CMK (cell line): ENCODE measurements at places on chromosomes 11 and 22.

DNA sequence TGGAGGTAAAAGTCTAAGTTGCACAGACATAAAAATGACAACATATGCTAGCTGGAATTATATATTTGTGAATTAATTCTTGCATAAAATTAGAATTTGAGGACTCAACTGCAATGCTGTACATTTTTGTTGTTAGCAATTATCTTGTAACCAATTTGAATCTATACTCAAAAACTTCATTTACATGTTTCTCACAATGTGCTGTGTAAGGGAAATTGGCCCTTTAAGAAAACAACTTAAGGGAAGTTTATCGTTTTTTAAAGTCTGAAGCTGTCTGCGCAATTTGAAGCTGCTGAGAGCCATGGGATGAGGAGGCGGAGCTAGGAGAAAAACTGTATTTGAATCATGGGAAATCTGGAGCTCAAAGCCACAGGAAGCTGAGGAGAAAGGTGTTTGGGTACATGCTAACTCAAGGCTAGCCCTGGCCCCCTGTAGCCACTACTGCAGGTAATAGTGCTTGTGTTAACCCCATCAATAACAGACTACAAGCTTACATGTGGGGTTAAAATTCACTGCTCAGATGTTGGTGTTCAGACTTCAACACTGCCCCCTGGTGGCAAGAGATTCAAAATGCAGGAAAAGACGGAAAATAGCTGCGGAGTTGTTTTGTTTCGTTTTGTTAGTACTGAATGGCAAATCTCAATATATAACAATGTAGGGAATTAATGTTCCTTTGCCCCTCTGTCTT is 126.1 kb downstream of the BRD1 start:
- DNase-seq = no peak

GRCh38 chr11:125663910-125664309 is 16.7 kb downstream of the ACRV1 start:
- no peak for DNase-seq

- no peak for DNase-seq
Observed at GRCh38 chr11:122085712-122086111, 30.3 kb downstream of the BLID start.

DNA sequence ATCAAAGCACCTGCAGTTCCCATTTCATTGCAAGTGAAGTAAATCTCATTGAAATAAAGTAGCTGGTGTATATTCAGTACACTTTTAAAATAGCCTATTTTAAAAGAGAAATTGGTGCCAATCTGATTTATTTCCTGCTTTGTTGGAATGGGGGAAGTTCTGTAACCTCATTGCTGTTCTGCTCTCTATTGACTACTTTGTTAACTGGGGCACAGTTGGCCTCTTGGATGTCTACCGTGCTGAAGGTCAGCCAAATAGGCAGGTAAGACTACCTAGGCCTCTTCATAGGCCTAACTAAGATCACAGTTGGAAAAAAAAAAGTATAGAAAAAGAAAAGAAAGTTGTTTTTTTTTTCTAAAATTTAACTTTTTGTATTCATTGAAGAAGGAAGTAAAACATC is 9.2 kb downstream of the CTNND1 start:
- DNase-seq = no peak

GRCh38 chr22:36435516-36436415 is 45.7 kb downstream of the TXN2 start:
- DNase-seq = no peak

DNA sequence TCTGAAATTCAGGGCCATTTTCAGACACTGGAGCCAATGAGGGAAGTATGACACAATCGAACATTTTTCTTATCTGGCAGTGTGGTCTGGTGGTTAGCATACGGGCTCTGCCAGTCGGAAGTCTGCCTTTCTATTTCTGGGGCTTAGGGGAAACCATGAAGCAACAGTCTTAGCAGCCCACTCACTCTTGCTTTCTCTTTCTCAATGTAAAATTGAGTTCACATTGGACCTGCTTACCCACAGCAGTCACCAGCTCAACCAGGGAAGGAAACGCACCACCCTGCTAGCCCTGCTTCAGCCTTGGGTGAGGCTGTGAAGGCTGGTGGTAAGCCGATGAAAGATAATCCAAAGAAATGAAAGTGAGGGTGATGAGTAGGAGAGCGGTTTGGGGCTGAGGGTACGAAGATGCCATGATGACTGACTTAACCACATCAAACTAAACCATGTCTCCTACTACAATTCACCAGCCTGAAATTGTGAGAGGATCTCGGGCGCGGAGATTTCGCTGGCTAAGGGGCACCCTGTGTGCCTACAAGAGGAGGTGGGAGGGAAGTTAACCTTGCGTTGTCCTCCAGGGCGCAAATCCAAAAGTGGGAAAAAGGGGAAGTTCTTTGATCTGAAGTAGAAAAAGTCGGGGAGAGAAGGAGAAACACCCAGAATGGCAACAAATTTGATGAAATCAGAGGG is 2.0 kb upstream of the LMO2 start:
- no peak for DNase-seq

DNA sequence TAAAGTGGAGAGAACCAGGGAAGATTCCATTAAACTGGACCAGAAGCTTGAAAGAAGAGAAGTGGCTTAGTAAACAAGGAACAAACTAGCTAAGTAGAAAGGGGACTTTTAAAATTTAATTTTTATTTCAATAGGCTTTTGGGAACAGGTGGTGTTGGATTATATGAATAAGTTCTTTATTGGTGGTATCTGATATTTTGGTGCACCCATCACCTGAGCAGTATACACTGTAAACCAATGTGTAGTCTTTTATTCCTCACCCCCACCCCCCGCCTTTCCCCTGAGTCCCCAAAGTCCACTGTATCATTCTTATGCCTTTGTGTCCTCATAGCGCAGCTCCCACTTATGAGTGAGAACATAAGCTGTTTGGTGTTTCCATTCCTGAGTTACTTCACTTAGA is 7.4 kb downstream of the ACAT1 start:
- DNase-seq = no peak

DNA sequence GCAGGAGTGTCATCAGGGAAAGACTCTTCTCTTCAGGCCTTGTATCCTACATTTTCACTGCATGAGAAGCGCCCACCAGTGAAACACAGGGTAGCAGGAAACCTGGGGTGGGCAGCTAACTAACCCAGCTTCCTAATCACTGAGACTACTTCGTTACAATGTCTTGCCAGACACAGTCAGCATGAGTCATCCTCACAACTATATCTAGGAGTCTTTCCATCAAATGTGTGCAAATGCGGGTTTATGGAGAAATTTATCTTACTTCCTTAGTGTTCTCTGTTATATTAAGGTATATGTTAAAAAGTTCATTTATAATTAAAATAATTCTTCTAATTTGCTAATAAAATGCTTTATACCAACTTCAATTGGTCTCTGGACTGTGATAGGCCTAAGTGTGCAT is 79.9 kb upstream of the RAB1B start:
- no peak for DNase-seq

DNA sequence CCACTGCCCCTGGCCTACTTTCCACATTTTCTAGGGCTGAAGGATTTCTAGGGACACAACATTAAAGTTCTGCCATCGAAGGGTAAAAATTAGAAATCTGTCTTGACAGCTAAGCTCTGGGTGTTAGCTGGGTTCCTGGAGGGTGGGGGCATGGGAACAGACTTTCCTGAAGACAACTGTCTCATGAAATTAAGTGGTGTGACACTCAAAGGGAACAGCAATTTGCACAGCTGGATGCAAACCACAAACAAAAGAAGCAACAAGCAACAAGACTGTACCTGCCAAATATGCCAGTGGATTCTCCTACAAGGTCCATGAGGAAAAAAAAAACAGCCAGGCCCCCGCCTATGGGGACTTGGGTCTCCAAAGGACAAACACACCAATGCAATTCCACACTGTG is 32.5 kb downstream of the WT1 start:
- DNase-seq = no peak

- DNase-seq = no peak
Observed at GRCh38 chr11:99432677-99433076, 411.9 kb downstream of the CNTN5 start.

DNA sequence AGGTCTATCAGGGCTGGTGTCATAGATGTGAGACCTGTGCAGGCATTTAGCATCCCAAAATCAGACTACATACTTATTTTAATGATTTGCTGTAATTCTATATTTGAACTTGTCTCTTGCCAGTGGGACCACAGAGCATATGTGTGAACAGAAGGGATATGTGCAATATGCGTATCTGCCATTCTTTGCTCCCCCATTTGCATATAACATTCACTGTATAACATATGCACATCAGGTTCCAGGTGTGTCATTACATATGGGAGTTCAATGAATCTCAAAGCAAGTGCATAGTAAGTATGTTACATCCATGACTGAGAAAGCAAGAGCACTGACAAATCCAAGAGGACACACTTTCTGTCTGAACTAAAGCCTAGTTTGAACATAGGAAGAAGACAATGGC is 1115.1 kb upstream of the CNTN5 start:
- DNase-seq = no peak

DNA sequence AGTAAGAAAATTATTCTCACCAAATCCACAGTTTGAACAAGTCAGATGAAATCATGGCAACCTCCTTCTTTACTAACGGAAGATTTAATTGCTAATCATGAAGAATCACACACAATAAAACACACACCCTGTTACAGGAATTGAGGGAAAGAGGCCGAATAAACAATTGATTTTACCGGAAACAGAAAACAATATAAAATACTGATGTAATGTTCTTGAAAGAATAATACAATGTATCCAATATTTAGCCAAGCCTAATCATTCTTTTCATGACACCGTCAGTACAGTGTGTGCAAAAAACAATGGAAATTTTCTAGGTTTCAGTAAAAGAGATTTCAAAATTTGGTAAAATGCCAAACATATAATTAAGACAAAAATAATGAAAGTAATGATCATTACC is 23.4 kb downstream of the ASRGL1 start:
- no peak for DNase-seq

GRCh38 chr22:50674606-50675552 is 2.3 kb downstream of the SHANK3 start:
- DNase-seq = no peak

DNA sequence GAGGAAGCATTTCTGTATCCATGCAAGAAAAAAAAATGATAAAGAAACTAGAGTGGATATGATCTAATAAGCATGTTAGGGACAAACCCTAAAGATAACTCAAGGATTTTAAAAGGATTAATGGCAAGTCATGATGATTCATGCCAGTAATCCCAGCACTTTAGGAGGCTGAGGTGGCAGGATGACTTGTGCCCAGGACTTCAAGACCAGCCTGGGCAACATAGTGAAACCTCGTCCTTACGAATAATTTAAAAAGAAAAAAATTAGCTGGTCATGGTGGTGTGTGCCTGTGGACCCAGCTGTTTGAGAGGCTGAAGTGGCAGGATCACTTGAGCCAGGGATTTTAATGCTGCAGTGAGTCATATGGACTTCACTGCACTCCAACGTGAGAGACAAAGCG is 145.5 kb upstream of the BLID start:
- DNase-seq = no peak

DNA sequence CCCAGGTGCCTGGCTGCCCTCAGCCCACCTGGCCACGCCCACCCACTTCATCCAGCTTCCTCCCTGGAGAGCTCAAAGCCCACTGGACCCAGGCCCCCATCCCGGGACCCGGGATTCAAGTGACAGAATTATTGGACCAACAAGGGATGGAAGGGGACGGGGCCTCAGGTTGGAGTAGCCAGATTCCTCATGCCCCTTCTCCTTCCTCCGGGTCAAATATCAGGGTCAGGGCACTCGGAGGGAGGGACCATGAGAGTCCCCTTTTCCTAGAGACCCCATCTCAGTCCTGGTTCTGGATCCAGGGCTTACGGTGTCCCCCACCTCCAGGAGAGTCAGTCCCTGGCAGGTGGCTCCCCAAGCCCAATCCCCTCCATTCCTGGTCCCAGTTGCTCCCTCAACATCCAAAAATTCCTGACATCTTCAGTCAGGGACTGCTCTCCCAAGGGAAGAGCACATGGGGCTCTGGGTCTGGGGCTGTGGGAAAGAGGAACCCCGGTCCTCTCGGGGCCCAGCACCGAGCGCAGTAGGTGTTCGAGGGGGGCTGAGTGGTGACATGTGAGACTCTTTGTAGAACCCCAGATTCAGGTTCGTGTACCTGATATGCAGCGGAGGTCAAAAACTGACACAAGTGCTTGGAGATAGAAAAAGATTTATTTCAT is 37.7 kb downstream of the IGLL5 start:
- no peak for DNase-seq

DNA sequence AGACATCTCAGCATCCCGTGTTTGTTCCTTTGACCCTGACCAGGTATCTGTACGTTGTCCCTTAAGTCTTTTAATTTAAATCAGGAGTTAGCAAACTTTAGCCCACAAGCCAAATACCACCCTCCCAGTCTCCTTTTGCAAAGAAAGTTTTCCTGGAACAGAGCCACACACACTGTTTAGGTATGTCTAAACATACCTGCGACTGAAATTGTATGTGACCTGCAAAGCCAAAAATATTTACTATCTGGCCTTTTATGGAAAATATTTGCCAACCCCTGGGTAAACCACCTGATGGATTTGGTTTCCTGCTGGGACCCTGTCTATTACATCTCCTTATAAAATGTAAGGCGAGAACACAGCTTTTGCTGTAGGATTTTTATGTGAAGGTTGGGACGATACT is 20.2 kb upstream of the RCN1 start:
- DNase-seq = no peak

DNA sequence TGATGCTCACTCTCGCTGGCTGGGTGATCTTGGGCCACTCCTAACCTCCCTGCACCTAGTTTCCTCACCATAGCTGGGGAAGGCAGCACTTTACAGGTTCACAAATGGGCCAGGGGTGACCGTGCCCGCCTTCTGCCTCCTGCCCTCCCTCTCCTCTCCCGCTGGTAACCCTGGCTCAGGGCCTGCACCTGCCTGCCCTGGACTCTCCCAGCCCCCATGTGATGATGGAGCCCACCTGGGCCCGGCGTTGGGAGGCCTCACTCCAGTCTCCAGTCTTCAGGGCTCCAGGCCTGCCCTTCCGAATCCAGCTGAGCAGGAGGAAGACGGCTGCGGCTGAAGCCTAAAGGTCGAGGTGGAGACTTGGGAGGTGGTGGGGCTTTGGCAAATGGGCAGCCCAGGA is 152.9 kb downstream of the CACNA1I start:
- DNase-seq = no peak

DNA sequence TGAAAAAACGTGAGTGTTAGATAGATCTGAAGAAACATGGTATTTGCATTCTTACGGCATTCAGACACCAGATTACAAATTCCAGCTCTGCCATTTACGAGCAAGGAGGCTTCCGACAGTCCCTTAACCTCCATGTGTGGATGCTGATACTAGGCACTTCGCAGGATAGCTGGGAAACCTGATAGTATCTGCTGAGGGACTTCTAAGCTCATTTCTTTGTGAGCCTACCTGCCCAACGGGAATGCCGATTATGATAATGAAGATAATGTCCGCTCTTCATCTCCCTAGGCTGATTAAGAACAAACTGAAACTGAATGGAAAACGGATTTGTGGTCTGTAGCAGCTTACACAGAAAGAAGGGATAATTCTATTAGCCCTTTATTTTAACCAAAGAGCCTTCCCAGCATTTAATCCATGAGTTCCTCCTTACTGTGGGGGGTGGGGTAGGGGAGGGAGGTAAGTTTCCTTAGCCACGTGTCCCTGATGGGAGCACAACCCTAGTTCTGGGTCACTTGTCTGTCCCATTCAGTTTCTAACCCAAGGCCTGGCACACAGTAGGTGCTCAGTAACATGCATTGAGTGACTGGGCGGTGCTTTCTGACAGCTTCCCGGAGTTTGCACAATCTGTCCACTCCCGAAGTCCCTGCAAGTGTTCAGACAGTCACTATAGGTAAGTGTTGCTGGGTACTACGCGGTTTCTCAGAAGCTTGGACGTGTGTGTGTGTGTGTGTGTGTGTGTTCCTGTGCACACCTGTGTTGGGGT is 39.2 kb downstream of the CD6 start:
- DNase-seq = no peak

GRCh38 chr11:92779746-92780145 is 189.7 kb upstream of the MTNR1B start:
- DNase-seq = no peak
